NCI-H1092 (cell line): ENCODE measurements at places on chromosomes 7 and 10.

GRCh38 chr7:131546583-131547141, 9.8 kb downstream of the PODXL start:
- no peak for DNase-seq

- peak; percentile 13 for DNase-seq
These were observed 8.4 kb upstream of the INMT start for GRCh38 chr7:30743371-30744074.

GRCh38 chr7:135980012-135980551, 2.9 kb upstream of the MTPN start:
- DNase-seq: no peak

GRCh38 chr10:88076027-88076880, 212.8 kb downstream of the PTEN start:
- DNase-seq: no peak

DNA sequence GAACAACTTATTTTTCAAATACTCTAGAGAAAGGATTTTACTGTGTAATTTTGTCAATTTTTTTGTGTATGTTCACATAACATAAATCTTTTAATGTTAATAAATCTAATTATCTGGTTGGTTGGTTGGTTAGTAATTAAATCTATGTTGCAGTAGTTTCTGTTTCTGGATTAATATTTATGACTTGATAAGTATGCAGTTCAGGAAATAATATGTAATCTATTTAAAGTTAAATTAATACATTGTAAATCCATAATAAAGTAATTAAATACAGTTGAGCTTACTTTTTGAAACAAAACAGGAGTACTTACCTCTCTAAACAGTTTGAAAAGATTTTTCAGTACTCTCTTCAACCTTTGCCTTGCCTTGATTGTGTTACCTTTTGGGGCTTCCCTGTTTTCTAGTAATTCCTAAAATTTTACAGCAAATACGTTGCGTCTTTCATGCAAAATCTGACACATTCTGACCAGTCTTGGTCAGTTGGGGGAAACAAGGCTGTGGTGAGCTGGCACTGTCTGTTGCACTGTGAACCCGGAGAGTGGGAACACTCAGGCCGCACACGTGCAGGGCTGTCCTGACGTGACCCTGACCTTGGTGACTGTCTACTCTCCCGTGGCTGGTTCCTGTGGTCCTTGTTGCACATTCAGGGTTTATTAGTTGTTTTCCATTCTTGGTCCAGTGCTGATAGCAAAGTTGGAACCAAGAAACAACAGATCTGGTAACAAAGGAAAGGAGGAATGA, 45.6 kb upstream of the FGL2 start:
- no peak for DNase-seq

DNA sequence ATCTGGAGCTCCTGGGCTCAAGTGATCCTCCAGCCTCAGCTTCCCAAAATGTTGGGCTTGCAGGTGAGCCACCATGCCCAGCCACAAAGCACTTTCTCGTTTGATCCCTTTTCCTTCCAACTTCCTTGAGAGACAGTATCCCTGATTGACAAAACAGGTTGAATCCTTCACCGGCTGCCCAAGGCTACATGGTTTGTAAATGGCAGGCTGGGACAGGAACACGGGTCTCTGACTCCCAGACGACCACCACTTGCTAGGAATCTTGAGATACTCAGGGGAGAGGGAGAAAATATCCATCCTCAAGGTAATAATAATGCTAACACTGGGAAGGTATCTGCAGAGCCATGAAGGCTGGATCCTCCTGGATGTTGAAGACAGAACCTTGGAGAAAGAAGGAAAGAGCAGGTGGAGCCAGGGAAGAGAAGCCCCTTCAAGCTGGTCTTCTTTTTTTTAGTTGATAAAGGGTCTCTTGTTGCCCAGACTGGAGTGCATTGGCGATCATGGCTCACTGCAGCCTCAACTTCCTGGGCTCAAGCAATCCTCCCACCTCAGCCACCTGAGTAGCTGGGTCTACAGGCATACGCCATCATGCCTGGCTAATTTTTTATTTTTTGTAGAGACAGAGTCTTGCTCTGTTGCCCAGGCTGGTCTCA, 19.8 kb downstream of the MMRN2 start:
- no peak for DNase-seq

DNA sequence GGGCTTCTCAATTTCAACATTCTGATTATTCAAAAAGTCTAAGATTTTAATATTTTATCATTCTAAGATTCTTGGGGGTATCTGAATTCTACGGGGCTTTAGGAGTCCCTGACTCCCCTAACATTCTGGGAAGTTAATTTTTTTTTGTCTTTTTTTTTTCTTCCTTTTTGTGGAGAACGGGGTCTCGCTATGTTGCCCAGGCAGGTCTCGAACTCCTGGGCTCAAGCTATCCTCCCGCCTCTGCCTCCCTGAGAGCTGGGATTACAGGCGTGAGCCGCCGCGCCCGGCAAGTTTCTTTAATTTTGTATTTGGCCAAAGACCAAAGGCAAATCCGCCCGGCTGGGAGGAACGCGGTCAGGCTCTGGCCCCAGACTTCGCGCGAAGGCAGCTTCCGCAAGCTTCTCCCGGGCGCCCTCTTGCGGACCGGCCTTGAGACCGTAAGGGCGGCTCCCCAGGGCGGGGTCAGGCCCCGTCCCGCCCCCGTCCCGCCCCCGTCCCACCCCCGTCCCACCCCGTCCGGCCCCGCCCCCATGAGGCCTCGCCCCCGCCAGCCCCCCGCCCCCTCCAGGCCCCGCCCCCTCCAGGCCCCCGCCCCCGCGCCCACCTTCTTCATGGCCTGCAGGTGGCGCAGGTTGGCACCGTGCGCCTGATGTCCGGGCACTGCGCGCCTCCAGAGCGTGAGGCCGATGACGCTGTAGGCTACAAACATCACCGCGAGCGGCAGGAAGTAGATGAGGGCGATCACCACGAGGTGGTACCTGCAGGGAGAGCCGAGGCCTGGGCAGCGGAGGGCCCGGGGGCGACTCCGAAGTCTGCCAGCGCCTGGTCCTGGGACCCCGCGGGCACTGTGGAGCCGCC, 8.2 kb downstream of the TACR2 start:
- peak; percentile 86 for DNase-seq

GRCh38 chr7:50674896-50675835, 107.5 kb downstream of the GRB10 start:
- no peak for DNase-seq

DNA sequence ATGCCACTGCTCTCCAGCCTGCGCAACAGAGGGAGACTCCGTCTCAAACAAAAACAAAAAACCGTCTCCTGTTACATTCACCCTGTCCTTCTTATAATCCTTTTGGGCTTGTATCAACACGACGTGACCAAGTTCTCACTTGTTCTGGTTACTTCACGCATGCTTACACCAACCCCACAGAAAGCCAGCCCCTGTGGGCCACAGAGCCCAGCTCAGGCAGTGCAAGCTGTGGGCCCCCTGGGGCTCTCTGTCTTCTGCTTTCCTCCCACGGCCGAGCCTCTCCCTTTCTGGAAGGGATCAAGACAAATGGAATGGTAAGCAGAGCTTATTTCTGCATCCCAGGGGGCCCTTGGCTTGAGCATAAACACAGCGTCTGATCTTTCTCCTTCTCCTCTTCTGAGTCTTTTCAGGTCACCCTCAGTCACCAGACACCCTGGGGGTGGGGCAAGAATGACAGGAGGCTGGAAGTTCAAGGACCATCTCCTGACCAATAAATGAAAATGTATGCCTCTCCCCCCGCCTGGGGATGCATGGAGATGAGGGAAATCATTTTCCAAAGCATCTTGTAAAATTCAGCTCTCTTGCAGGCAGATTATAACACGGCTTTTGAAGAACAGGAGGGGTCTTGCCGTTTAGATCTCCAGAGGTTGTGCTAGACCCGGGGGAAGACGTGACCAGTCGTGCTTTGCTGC, 19.0 kb upstream of the TRIM56 start:
- DNase-seq: no peak

DNA sequence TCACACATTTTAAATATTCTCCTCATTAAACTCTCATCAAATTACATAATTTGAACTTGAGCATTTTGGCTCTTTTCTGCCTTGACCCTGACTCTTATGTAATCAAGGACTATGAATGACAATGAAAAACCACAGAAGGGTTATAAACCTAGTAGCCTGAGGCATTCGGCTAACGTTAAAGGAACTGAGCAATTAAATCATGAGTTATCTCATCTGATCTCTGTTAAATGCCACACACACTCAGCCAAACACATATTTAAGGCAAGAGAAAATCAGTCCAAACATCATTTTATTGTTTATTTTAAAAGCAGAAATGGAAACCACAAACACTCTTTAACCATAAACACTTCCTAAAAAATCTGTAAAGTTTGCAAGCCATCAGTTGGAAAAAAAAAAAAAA, 204.3 kb downstream of the DGKI start:
- no peak for DNase-seq

- no peak for DNase-seq
These were observed 29.6 kb downstream of the ANKRD16 start for GRCh38 chr10:5860066-5860465.

- no peak for DNase-seq
These were observed 8.4 kb upstream of the HHEX start for GRCh38 chr10:92681306-92681834.

DNA sequence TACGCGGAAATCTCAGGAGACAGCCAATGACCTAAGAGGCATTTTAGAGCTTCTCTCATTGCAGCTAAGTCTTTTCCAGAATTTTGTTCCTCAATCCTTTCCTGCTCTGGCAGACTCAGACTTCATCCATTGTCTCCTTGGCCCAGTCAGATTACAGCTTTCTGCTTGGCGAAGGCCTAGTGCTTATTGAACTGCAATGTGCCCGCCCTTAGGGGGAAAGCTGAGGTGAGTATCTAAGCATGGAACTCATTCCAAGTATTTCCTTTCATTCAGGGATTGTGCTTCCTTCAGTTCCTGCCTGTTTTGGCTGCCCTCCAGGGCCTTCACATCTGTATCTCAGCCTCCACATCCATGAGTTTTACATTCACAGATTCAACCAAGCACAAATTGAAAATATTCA, 37.5 kb downstream of the PRLHR start:
- DNase-seq: no peak

GRCh38 chr7:148625342-148625741, 34.8 kb downstream of the C7orf33 start:
- no peak for DNase-seq

GRCh38 chr7:1762238-1762945, 92.3 kb downstream of the ELFN1 start:
- no peak for DNase-seq

DNA sequence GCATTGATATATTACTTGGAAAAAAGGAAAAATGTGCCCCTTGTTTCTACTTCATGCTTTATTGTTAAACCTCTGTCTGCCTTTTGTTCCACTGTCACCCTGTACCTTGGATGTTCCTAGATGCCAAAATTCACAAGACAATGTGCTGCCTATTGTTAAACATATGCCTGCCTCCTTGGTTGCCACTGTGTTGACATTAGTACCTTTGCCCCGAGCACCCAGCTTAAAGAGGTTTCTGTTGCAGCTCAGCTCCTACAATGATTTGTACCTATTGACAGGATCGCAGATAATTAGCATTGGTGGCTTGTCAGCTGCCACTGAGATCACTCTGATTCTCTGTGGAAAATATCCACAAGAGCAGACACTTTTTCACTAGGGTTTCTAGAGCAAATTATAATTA, 188.0 kb downstream of the KCND2 start:
- no peak for DNase-seq

- no peak for DNase-seq
These were observed 4.6 kb downstream of the C10orf105 start for GRCh38 chr10:71715026-71715425.

DNA sequence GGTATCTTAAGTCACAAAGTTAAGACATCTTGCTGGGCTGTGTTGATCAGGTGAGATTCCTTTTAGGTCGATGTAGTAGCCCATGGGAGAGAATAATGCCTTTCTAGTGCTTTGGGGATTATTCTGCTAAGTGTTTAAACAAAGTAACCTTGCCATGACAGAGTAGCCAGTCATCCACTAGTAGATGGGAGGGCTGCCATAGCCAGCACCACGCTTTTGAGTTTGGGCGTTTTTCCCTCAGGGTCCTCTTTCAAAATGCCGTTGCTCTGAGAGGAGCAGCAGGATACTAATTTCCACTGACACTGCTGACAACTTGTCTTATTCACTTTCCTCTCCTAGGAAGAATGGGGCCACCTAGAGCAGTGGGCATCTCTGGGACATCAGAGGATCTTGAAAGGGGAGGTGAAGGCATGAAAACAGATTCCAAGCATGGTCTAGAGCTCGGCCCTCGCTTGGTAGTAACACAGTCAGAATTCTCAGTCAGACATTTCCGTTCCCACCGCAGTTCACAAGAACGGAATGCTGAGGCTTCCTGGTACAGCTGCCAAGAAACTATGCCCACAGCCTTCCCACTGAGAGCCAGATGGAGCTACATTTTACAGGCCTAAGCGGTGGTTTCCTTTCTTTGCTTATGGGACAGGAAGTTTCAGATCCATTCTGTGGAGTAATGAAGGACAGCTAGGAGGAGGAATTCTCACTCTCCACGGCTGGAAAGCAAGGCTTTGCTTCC, 15.3 kb upstream of the RSU1 start:
- DNase-seq: no peak

DNA sequence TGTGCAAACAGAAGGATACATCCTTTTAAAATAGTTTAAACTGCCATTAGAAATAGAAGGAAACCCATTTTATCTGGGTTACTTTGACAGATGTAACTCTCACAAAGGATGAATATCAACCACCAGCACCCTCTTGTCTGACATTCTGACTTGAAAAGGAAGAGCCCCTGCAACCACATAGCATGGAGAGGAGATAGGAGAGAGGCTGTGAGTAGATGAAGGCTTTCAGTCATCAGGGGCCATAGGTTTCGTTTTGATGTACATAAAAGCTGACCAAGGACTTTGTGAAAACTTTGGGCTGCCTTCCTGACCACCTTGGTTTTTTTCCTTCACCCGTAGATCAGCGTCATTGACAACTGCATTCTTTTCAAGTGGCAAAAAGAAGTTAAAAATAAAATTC, 211.6 kb upstream of the PRPS1L1 start:
- no peak for DNase-seq
